SJCRH30 (cell line): ENCODE measurements at places on chromosomes 3 and 15. TPM values are rescaled to one million over a fixed set of nuclear protein-coding genes. Genes with fewer than 3 reads are reported as not detected.

DNA sequence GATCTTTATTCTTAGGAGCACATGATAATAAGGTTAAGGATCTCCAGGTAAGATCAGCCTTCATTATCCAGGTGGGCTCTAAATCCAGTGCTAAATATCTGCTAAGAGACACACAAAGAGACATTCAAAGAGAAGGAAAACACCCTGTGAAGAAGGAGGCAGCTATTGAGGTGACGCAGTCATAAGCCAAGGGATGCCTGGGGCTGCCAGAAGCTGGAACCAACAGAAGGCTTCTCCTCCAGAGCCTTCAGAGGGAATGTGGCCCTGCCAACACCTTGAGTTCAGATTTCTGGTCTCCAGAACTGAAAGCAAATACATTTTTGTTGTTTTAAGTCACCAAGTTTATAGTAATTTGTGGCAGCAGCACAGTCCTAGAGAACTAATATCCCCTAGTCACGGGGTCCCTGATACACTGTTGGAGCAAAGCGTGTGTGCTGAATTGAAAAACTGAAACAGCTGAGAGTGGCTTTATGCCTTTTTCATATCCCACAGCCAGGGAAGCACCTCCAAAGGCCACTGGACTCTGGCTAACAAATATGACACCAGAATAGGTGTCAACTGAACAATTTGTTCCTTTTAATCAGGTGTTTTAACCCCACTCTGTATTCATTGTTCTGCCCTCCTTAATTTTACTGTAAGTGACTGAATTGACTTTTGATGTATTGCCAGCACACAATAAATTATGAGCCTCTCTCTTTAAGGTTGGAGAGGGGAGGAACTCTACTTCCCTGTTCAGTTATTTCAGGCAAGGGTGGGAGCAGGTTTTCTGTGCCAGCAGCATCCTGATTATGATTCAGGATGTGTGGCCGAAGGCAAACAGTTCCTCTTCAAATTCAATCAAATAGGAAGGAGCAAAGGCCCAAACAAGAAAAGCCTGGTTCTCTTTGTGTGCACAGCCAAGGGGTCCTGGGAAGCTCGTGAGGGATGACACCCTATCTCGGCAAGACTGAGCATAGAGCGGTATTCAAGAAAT, 151.8 kb upstream of the HES1 start:
- H3K36me3 ChIP-seq = no peaks in the 10 kb centered on the region
- no peak for DNase-seq
- no peaks in the 10 kb centered on the region for H3K27me3 ChIP-seq
- no peak overlapping the region for H3K27ac ChIP-seq

GRCh38 chr3:182768413-182768812, 24.9 kb upstream of the ATP11B start:
- no peak overlapping the region for H3K27ac ChIP-seq
- H3K27me3 ChIP-seq = no peaks in the 10 kb centered on the region
- H3K4me3 ChIP-seq = no peak overlapping the region
- no peak for DNase-seq
- H3K4me1 ChIP-seq = no peaks in the 10 kb centered on the region
- H3K36me3 ChIP-seq = no peaks in the 10 kb centered on the region

The CKMT1B gene
- 0.43 TPM in 1 of 2 replicates, not detected in the other for total RNA-seq

The STX19 gene
- not detected in 2 replicates for total RNA-seq

DNA sequence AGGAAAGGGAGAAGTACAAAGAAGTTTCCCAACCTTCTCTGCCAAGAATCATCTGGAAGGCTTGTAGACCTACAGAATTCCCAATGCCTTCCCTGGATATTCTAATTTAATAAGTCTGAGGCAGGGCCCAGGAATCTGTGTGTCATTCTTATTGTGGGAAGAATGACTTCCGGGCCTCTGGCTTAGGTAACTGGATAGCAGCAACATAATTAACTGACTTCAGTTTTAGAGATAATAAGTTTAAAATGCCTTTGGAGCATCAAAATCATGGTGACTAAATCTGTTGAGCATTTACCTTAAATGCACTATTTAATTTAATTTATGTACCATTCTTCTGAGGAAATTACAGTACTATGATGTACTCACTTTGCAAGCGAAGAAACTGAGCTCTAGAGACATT, 44.3 kb upstream of the TM4SF1 start:
- no peaks in the 10 kb centered on the region for H3K36me3 ChIP-seq
- no peak overlapping the region for H3K27ac ChIP-seq
- H3K4me3 ChIP-seq = no peak overlapping the region
- no peaks in the 10 kb centered on the region for H3K27me3 ChIP-seq
- peaks cover 4% of the 10 kb centered on the region; the same call in 1 of the 2 replicates for H3K4me1 ChIP-seq

The TERC gene
- 20.6 and 62.1 TPM in 2 replicates for total RNA-seq
